ENCODE measurements at places on chromosomes 2 and 18.

GRCh38 chr2:129883121-129883520, 96.3 kb upstream of the RAB6C start:
- DNase-seq = no peak

DNA sequence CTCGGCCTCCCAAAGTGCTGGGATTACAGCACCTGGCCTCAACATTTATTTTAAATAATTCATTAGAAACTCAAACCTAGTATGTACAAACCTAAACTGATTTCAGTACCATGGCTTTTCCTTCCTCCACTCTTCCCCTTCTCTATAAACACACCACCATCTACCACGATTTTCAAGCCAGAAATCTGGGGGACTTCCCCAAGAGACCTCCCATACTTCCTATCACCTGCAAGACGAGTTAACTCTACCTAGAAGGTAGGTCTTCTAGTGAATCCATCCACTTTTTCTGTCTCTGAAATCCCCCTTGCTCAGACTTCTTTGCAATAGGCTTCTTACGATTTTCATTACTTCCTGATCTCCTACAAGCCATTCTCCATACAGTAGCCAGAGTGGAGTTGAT, 7.7 kb upstream of the FAM117B start:
- no peak for DNase-seq

DNA sequence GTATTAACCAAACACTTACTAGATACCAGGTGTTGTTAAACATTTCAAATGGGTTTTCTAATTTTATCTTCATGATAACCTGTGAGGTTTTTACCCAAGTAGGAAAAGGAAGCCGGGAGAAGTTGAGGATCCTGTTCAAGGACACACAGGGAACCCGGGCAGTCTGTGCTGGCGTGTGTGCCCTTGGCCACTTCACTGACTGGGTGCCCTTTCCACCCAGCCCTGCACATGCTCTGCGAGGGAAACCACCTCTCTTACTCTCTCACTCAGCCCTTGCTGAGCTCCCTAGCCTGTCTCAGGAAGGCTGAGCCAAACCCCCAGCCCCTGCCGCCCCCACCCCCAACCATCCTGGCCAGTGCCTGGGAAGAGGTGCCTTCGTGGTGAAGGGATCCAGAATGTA, 51.8 kb downstream of the TEX44 start:
- no peak for DNase-seq

DNA sequence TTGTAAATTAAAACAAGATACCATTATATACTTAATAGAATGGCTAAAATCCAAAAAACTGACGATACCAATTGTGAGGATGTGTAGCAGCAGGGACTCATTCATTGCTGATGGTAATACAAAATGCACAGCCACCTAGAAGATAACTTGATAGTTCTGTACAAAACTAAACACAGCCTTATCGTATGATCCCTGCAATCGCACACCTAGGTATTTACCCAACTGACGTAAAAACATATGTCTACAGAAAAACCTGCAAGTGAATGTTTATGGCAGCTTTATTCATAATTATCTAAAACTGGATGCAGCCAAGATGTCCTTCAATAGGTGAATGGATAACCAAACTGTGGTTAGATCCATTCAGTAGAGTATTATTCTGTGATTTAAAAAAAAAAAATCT, 45.5 kb downstream of the TBC1D8 start:
- DNase-seq = no peak

GRCh38 chr2:43233218-43234212, 7.1 kb upstream of the ZFP36L2 start:
- no peak for DNase-seq

DNA sequence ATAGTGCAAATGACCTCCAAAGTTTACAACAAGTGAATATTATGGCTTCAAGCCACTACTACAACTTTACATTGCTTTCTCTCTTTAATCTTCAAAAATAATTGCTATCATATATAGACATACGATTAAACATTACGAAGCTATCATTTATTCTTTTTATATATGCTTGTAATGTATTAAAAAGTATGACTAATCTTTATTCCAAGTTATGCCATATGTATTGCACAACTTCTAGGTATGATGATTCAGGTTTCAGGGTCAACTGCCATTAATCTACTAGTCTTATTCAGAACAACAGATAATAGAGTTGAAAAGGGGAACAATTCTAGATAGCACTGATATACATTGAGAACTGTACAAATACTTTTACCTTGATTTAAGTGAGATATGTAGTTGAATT, 506.2 kb upstream of the TMEFF2 start:
- DNase-seq = no peak

DNA sequence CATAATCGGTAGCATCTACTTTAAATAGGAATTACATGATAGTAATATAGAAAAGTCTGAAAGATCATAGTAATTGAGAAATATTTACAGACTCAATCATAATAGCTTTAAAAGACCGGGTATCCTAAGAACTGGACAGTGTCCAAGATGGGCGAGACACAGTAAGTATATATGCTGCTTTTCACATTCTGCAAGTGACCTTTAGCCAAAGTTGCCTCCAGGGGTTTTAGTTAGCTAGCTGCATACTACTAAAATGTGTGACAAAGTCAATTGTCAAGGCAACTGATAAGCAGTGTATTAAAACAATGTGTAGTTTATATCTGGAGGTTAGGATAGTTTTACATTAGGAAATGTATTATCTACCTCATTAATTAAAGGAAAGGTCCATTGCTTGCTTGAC, 24.6 kb downstream of the CD302 start:
- DNase-seq = peak; percentile 72

- no peak for DNase-seq
Measured at GRCh38 chr2:202066875-202067274, 6.2 kb upstream of the KIAA2012 start.

DNA sequence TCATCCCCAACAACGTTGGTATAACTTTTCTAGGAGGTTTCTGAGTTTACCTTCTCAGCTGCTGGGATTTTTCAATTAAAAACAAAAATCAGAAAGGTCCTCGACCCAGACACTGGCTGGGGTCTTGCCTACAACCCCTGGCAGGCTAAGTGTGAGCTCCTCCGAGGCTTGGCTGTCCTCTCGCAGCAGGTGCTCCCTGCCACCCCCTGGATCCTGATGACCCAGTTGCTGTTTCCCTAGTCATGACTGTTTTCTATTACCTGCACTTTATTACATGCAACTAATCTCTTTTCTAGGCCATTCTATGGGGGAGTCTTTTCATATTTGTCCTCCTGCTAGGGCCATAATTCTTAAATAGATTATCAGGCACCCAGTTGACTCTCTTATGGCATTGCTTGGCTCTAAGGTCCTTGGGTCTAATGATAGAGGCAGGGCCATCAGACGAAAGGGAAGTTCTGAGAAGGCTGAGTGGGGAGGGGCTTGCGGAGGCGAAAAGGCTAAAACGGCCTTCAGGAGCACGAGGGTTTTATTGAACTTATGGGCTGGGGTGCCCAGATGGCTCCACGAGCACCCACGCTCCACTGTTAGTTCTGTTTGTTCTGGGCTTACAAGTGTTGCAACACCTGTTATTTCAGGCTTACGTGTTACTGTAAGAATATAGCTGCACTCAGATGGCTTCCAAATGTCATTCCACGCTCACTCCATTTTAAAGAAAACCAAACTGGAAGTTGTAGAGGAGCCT, 166.0 kb downstream of the NCK2 start:
- DNase-seq = no peak

DNA sequence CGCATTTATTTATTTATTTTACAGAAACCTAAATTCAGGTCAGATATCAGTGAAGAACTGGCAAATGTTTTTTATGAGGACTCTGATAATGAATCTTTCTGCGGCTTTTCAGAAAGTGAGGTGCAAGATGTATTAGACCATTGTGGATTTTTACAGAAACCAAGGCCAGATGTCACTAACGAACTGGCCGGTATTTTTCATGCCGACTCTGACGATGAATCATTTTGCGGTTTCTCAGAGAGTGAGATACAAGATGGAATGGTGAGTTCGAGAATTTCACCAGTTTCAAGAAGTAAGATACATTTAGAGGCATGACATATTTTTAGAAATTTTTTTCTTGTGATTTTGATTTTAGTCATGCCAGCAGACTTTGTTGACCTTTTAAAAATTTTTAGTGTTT, 4.6 kb downstream of the CDCA7 start:
- DNase-seq = peak; percentile 4

- no peak for DNase-seq
Measured at GRCh38 chr2:69952336-69953115, 8.9 kb downstream of the ASPRV1 start.

GRCh38 chr2:11701206-11701605, 31.2 kb upstream of the NTSR2 start:
- no peak for DNase-seq

- DNase-seq = no peak
Measured at GRCh38 chr2:54775710-54776109, 52.2 kb downstream of the EML6 start.

DNA sequence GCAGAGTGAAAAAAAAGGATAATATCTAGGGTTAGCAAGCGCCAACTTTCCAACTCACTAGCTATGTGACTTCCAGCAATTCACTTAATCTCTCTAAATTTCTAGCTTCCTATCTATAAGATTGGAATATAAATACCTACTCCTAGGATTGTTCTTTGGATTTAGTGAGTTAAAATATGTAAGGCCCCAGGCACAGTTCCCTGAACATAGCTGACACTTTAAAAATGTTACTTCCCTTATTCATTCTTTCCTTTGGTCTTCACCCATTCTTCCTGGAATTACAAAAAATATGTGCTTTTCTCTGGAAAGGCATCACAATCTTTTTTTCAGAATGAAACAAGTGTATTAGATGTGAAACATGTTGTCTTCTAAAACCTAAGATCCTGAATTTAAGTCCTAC, 365.7 kb downstream of the RBM43 start:
- DNase-seq = no peak

GRCh38 chr2:157245846-157246764, 11.4 kb upstream of the GALNT5 start:
- peak; percentile 91 for DNase-seq

GRCh38 chr2:34734042-34734441, 1134.9 kb upstream of the FAM98A start:
- DNase-seq = no peak

DNA sequence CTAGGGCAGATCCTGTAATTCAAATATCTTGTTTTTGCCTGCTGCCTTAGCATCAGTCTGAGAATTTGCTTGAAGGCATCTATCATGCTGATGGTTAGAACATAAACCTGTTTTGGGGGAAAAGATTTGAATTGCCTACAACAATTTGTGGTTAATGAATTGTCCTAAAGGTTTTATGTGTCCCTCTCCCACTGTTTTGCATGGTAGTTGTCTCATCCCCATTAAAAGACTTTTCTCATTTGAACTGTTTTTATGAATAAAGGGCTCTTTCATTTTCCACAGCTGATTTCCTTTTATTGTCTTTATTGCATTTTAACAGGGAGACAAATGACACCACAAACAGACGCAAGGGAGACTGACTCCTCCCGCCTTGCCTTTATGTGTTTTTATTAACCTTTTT, 275.6 kb downstream of the PIK3C3 start:
- no peak for DNase-seq

GRCh38 chr2:224072541-224073188, 33.6 kb upstream of the SERPINE2 start:
- no peak for DNase-seq

DNA sequence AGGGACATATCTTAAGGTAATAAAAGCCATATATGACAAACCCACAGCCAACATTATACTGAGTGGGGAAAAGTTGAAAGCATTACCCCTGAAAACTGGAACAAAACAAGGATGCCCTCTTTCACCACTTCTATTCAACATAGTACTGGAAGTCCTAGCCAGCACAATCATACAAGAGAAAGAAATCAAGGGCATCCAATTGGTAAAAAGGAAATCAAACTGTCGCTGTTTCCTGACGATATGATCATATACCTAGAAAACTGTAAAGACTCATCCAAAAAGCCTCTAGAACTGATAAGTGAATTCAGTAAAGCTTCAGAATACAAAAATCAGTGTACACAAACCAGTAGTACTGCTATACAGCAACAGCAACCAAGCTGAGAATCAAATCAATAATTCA, 53.8 kb upstream of the PSME4 start:
- DNase-seq = no peak

GRCh38 chr2:221775096-221775495, 203.0 kb upstream of the EPHA4 start:
- DNase-seq = no peak

GRCh38 chr2:181626671-181627070, 30.2 kb downstream of the CERKL start:
- DNase-seq = peak; percentile 24

GRCh38 chr2:208300847-208301618, 35.0 kb downstream of the PIKFYVE start:
- no peak for DNase-seq
